ENCODE measurements at places on chromosomes 16 and 17.

DNA sequence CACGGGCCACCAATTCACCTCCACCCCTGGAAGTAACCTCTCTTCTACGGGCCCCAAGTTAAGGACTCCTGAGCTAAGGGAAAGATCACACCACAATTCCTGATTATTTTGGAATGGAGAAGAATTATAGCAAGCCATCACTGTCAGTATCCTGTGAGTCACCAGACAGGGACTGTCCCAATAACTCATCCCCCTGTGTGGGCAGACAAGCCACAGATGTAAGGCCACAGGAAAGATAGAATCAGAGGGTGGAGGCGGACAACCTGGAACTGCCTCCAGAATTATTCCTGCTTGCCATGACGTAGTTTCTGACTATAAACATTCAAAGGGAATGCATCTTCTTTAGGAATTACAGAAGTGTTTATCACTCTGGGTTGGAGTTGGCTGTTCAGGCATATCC, 5.8 kb upstream of the MYO1D start:
- DNase-seq: no peak

DNA sequence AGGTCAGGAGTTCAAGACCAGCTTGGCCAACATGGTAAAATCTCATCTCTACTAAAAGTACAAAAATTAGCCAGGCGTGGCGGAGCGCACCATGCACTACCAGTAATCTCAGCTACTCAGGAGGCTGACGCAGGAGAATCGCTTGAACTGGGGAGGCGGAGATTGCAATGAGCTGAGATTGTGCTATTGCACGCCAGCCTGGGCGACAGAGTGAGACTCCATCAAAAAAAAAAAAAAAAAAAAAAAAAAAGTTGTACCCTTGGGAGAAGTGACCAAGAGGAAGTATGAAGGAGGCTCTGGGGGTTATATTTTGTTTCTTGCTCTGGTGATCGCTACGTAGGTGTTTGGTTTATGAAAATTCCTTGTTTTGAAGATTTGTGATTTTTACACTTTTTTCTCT, 66.3 kb downstream of the LITAF start:
- DNase-seq: no peak

DNA sequence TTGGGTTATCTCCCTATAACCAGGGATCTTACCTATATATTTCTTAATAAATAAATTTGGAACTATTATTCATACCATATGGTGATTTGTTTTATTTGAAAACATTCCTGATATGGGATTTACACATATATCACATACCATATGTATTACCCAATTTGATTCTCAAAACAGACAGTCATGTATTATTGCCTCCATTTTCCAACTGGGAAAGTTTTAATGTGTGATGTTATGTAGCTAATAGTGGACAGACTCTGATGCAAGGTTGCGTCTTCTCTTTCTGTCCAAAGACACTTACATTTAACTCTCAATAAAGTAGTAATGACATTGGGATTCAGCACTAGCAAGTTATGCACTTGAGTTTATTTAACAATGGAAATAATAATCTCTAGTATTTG, 1.1 kb downstream of the KRTAP9-9 start:
- DNase-seq: no peak

DNA sequence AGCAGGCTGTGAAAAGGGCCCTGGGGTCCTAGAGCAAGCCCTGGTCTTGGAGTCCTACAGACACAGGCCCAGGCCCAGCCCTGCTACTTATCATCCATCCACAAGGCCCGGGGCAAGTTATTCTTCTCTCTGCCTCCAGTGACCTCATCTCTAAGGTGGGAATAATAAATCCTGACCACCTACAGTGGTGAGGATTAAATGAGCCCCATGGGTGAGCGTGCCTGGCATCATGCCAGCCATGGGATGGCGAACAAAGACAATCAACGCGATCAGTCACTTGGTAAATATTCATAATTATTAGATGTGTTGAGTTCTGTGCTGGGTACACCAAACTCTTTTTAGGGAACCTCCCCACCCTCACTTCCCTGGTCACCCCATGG, 5.5 kb downstream of the KRT15 start:
- DNase-seq: no peak

DNA sequence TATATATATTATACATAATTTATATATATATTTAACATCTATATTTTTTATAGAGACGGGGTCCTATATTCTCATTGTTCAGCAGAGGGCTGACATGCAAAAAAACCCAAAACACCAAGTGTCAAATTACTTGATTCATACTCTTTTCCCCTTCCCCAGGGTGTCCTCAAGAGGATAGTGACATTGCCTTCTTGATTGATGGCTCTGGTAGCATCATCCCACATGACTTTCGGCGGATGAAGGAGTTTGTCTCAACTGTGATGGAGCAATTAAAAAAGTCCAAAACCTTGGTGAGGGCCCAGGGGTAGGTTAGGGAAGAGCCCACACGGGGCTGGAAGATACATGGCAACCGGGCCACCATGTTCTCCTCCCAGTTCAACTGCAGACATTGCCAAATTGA, 11.0 kb downstream of the ITGAM start:
- DNase-seq: no peak

DNA sequence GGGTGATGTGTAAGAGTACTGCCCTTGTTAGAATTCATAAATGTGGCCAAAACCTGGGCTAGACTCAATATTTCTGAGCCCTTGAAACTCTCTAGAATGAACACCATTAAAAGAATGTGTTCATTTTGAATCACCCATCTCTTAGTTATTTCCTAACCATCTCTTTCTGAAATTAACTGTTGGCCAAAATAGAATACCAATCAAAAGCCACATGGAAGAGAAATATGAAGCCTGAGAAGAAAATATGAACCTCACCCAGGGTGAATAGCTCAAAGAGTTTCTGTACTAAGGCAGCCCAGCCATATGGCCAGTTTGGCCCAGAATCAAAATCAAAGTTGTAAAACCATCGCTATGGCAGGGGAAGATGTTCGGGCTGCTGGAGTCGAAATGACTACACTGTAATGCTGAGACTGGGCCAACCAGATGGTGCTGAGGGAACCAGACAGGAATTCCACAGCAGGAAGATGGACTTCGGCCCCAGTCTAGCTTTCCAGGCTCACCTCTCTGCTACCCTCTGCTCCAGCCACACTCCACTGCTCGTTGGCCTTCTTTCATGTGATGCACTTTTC, 154.3 kb upstream of the ZFHX3 start:
- no peak for DNase-seq

- DNase-seq: no peak
Measured at GRCh38 chr17:62188713-62189112, 123.6 kb upstream of the MED13 start.

DNA sequence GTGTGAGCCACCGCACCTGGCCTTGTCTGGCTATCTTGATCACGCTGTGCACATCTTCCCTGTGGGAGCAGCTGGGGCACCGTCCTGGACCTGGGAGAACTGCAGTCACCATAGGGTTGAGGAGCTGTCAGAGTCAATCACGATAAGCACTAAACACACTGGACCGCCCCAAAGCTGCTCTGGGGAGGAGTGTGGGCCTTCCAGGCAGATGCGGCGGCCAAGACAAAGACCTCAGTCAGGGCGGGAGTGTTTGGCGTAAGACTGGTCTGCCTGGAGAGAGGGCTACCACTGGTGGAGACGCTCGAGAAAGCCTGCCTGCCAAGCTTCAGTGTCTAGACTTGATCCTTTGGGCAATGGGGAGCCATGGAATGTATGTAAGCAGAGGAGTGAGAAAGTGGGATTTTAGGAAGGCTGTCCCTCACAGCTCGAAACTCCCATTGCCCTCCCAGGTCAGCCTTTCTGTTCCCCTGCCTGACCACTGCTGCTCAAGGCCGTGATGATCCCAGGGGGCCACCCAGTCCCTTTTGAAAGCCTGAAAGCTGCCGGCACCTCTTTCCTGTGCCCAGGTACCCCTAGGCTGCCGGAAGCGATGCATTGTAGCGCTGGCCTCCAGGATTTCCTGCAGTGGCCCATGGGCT, 29.3 kb upstream of the CIBAR2 start:
- DNase-seq: no peak

- DNase-seq: no peak
Measured at GRCh38 chr17:67280279-67280678, 35.3 kb upstream of the HELZ start.

DNA sequence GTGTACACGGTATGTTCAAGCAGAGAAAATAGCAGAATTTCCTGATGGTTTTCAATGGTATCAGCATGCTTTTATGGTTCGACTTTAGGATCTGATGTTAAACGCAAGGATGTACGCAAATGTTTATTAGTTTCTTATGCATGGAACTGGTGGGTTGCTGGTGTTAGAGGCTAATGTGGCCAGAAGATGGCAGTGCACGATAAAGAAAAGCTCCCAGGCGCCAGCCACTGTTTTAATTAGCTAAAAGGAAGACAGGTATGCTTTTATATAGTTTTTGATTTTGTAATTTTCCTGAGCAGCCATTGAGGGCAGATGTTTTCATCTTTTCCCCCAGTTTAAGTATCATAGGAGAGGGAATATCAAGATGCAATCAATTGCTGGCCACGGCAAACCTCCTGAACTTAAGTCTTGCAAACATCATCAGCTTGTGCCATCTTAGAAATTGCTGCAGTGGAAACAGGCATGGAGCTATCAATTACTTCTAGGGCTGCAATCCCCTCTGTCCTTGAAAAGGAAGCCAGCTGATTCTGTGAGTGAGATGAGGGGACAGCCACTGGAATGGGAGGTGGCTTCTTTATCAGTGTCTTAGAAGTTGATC, 648.5 kb upstream of the RBFOX1 start:
- DNase-seq: no peak

- no peak for DNase-seq
Measured at GRCh38 chr17:50943575-50943933, 77.4 kb upstream of the TOB1 start.

DNA sequence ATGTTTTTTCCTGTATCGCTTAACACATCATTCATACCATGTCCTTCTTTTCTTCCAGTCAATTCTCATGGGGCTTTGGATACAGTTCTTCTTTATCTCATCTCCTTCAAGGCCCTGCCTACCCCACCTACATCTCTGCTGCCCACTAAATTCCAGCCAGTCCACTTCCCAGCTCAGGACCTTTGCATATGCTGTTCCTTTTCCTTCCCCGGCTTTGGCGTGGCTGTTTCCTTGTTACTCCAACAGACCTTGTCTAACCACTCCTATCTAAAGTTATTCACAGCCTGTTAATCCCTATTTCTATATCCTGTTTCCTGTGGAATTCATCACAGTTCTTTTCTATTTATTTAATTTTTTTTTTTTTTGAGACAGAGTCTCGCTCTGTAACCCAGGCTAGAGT, 6.6 kb upstream of the STAT3 start:
- DNase-seq: no peak

GRCh38 chr17:43702637-43703036, 40.9 kb upstream of the MEOX1 start:
- DNase-seq: no peak

DNA sequence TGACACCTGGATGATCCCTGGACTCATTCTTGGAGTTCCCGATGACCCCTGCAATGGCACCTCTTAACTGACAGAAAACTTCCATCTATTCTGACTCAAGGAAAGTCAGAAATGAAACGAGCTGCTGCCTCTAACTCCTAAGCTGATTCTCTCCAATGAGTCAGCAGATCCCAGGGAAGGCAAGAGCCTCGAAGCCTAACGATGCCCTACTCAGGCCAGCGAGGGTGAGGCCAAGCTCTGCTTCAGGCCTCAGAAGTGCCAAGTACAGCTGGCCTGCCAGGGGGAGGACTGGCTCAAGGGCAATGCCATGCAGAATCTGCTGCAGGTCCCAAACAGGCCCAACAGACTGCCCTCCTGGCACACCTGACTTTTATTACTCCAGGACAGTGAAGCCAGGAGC, 36.3 kb downstream of the PLXDC1 start:
- DNase-seq: no peak

DNA sequence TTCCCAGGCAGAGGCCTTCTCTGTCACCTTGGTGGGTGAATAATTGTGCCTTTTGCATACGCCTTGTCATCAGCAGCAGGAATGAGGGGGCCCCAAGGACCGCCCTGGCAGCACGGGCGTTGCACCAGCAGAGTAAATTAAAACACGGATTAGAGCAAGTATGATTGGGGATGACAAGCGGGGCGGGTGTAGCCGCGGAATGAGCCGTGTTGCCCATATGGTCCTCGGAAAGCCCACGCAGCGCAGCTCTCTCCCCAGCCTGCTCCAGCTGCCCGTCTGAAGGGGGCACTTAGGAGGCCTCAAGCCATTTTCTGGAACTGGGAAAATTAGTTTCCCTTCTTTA, 299.4 kb upstream of the IRX3 start:
- DNase-seq: no peak

GRCh38 chr16:50581845-50582244, 33.6 kb downstream of the NKD1 start:
- no peak for DNase-seq

GRCh38 chr17:13727441-13728171, 125.9 kb upstream of the HS3ST3A1 start:
- no peak for DNase-seq

DNA sequence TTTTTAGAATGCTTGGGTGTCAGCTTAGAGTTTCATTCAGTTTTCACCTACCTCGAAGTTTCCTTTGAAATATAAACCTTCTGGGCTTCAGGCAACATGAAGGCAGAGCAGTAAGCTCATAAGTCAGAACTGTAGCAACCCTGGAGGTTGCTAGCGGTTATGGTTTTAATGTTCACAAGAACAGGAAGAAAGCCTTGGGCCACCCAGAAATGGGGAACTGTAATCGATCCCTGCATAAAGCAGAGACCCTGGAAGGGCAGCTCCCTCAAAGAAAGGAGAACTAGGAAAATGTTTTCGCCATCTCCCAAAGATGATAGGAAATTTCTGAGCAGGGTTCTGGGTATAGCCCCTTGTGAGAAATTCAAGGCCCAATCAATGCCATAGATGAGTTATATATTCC, 47.8 kb upstream of the RASL10B start:
- no peak for DNase-seq

- no peak for DNase-seq
Measured at GRCh38 chr16:55836158-55836611, 3.3 kb upstream of the CES1 start.

DNA sequence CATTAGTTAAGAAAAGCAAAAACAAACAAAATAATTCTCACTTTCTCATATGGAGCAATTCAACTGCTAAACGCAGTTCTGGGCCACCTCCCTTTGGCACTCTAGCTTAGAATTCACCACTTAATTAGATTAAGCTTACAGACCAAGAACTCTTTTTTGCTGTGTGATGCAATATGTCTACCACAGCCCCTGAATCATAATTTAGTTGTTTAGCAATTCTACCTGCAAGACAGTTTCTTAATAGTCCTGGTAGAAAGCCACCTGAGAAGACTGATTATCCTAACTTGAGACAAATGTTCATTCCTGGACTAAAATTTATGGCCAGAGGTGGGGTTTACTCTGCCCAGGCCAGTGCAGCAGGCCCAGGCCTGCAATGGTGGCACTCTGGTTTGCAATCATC, 205.9 kb downstream of the HS3ST3A1 start:
- no peak for DNase-seq

DNA sequence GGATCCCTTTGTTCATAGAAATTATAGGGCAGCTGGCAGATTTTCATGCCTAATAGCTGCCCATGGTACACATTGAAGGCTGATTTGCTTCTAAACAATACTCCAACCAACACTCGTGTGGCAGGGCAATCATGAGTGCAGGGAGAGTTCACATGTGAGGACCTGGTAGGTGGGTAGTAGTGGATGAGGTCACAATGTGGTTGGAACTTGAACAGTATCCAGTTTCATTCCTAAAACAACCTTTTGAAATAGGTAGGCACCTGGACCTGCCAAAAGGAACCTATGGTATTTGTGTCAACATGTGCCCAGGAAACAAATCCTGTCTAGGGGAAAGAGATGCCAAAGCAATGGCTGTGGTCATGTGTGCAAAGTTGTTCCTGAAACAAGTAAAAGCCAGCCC, 32.8 kb downstream of the CCL4 start:
- DNase-seq: no peak

Data from mesothelial cell of epicardium (in vitro differentiated cells).